ENCODE measurements at places on chromosomes 6 and 20.
A peak's percentile ranks its signal among the peaks of the same experiment; 100 is the strongest.

- no peak for DNase-seq
Observed at GRCh38 chr20:59308493-59309201, 8.2 kb downstream of the EDN3 start.

DNA sequence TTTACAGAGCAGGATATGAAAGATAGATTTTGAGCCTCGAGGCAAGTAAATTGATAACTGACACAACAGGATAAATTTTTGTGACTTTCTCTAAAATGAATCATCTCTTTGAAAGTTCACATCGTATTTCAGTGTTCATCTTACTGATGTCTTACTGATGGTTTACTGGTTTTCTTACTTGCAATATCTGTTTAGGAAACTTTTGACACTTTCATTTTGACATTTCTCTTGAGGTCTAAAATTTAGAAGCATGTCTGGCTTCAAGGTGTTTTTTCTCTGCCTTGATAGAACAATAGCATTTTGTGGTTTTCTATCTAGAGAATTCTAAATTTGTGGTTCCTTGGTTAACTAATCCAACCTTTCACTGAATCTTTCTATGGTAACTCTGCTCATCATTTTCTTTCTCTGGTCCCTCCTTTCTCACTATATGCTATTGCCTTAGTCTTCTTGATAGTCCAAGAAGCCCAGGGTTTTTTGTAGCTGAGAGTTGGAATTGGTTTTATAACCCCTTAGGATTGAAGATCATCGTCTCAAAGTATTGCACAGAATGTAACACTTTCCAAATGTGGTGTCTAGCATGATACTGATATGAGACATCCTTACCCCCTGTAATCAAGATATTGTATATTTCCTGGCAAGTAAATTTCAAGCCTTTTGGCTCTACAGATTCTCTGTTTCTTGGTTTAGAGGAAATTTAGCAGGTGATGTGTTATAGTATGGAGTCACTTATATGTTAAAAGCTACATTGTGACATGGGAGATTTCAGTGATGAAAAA lies 98.7 kb downstream of the RNF144B start:
- no peak for DNase-seq

GRCh38 chr6:149084808-149085556 lies 232.5 kb upstream of the TAB2 start:
- DNase-seq: no peak

DNA sequence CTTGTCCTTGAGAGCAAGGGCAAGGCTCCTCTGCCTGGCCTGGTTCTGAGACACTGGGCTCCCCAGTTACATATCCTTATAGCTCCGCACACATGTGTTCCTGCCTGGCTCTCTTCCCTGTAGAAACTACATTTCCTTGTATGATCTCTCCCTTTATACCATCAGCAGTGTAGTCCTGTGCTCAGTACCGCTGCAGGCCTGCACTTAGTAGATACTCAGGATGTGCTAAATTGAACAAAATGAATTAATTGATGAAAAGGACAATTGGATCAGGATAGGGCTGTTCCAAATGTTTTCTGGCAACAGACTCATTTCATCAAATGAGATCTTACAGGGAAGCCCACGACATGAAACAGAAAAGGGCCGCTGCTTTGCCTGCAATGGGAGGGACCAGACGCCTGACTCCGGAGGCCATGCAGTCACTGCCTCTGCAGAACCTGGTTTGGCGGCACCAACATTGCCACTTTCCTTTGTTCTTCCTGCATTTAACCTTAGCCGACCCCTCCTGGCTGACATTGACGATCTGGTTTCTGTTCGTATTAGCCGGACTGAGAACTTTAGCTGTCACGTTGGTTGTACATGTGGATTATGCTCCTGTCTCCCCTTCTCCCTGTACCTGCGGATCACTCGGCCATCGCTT lies 53.3 kb downstream of the CHMP4B start:
- DNase-seq: no peak

GRCh38 chr6:161376367-161376766 lies 102.5 kb upstream of the AGPAT4 start:
- no peak for DNase-seq

DNA sequence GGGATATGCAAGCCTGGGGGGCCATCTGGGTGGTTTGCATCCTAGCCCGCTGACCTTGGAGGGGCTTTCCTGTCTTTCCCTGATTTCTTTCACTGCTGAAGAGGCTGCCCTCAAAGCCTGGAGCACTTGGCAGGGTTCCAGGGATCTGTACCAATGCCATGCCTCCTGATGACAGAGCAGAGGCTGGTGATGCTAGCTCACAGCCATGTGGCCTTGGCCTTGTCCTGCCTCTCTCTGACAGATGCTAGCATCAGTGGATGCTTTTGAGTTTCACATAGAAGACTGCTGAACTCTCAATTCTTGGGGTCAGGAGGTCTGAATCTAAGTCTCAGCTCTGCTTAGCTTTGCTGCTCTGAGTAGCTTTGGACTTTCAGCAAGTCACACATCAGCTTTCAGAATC lies 21.9 kb upstream of the RREB1 start:
- no peak for DNase-seq

DNA sequence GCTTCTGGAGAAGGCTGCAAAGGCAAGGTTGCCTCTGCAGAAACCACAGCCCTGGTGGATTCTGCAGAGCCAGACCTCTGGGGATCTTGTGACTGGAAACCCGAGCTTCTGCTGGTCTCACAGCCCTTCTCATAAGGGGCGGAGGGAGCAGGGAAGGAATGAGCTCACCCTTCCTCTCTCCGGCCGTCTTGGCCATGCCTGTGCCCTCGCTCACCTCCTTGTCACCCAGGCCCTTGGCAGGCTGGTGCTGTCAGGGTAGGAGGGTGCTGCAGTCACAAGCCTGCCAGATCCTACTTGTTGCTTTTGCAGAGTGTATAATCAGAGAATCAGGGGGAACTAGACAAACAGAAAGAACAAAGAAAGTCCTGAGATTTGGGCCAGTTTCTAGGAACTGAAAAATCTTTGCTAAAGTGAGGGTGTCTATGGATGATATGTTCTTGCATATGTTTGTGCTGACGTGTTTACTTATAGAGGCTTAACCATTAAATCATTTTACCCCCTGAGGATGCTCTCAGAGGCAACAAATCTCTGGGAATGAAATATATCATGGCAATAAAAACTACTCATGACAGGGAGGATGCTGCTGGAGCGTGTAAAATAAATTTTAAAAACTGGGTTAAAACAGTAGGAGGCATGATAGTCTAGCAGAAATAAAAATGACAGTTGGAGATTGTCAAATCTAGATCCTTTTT lies 244.9 kb upstream of the SOX4 start:
- peak; percentile 31 for DNase-seq

GRCh38 chr20:15916623-15917022 lies 656.6 kb downstream of the KIF16B start:
- DNase-seq: no peak

DNA sequence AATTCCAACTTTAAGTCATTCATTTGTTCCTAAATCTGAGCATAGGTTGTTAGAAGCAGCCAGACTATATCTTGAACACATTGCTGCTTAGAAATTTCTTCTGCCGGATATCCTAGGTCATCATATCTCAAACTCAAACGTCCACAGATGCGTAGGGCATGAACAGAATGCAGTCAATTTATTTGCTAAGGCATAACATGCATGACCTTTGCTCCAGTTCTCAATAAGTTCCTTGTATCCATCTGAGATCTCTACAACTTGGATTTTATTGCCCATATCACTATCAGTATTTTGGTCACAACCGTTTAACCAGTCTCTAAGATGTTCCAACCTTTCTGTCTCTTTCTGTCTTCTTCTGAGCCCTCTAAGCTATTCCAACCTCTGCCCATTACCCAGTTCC lies 210.9 kb upstream of the MANEA start:
- DNase-seq: no peak

DNA sequence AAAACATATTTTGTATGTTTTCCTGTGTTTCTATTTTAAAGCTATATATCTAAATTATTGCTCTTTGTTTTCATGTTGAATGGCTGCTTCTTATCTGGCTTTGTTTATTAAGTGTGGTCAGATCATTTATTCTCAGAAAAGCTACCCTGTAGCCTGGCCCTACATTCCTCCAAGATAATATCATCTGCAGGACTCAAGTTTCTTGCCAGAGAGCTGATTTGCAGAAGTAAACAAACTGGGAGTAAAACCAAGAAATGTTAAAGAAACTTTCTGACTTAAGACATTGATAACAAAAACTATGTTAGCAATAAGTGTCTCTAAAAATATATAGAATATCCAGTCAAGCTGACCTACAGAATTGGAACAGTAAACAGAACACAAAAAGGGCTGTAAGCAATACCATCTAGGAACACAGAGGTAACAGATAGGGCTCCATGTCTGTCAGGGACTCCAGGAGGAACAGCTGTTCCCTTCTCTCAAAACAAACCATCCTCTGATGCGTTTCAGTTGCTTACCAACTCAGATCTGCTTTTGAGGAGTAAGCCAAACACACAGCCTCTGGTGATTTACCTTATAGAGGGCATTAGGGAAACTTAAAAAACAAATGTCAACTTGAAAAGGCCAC lies 17.5 kb upstream of the CEP85L start:
- DNase-seq: peak; percentile 65

DNA sequence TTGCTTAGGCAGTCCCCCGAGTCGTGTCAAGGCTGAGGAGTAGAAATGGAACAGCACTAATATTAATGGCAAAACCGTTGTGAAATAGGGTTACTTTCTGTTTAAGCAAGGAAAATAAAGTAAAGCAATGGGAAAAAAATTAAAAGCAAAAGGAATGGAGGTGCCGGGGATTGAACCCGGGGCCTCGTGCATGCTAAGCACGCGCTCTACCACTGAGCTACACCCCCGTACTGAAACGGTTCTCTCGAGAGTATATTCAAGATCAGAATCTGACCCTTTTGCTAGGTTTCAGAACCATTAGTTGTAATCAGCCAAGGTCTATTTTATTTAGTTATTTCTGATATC lies 85.5 kb downstream of the TRIM27 start:
- DNase-seq: peak; percentile 14

DNA sequence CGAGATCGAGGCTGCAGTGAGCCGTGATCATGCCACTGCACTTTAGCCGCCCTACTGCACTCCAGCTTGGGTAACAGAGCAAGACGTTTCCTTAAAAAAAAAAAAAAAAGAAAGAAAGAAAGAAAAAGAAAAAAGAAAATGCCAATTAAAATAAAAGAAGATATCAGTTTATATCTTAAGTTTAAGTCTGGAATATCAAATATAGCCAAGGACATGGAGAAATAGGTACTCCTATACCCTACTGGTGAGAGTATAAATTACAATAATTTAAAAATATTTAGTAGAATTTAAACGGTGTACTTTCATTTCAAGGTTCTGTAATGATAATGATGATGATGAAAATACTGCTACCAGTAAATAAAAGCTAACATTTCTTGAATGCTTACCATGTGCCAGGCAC lies 3.8 kb upstream of the TRIM31 start:
- no peak for DNase-seq

GRCh38 chr6:121344539-121344938 lies 10.3 kb upstream of the TBC1D32 start:
- no peak for DNase-seq

- DNase-seq: no peak
Observed at GRCh38 chr6:111681860-111682259, 76.2 kb upstream of the TRAF3IP2 start.

DNA sequence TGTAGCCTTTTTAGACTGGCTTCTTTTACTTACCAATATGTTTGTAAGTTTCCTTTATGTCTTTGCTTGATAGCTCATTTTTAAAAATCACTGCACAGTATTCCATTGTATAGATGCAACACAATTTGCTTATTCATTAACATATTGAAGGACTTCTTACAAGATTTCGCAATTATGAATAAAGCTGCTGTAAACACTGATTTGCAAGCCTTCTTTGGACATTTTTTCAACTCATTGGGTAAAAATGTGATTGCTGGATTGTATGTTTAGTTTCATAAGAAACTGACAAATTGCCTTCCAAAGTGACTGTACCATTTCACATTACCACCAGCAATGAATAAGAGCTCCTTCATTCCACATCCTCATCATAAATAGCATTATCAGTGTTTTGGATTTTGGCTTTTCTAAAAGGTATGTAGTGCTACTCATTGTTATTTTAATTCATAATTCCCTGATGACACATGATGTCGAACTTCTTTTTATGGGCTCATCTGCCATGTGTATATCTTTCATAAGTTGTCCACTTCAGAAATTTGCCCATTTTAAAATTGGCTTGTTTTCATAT lies 80.7 kb downstream of the TFAP2B start:
- DNase-seq: peak; percentile 3

DNA sequence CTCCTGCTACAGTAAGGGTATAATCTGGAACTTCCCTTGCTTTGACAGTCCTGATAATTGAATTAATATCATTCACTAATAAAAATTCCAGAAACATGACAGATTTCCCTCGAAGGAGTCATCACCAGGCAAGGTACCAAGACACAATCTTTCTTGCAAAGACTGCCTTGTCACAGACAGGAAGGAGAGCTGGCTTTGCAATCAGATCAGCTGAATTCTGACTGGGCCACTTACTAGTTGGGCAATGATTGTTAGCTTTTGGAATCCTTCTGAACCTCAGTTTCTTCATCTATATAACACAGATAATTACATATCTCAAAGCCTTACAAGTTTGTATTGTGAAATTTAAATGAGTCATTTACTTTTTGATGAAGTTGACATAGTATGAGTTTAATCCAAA lies 344.2 kb downstream of the RFPL4B start:
- peak; percentile 67 for DNase-seq

GRCh38 chr20:8019246-8019997 lies at the start of gene TMX4:
TMX4 (minus strand) TSS chr20:8019761; CDS start chr20:8019613, 148 bp downstream.
- peak; percentile 77 for DNase-seq

DNA sequence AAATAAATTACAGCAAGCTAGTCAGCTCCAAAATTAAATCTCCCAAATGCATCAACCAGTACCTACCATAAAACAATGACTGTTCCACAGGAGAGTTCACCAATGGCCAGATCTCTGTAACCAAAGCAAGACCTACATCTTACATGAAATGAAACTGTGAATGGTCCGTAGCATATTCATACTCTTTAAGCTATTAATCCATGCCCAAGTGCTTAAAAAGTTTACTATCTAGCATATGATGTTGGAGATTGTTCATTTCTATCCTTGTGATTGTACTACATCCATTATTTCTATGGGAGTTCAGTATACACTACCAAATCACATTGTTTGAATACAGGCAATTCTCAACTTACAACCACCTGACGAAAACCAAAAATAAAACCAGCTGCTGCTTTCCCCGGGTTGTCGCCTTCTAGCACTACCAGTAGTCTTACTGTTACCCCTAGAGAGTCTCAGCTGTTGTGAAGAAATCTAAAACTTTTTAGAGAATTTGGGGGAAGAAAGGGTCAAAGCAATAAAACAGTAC lies 38.0 kb downstream of the HIVEP2 start:
- no peak for DNase-seq

GRCh38 chr6:146866731-146867414 lies 268.1 kb downstream of the ADGB start:
- DNase-seq: no peak

GRCh38 chr20:8473459-8473858 lies 341.4 kb downstream of the PLCB1 start:
- no peak for DNase-seq

- DNase-seq: peak; percentile 47
Observed at GRCh38 chr6:1396952-1397868, 7.8 kb downstream of the FOXF2 start.

DNA sequence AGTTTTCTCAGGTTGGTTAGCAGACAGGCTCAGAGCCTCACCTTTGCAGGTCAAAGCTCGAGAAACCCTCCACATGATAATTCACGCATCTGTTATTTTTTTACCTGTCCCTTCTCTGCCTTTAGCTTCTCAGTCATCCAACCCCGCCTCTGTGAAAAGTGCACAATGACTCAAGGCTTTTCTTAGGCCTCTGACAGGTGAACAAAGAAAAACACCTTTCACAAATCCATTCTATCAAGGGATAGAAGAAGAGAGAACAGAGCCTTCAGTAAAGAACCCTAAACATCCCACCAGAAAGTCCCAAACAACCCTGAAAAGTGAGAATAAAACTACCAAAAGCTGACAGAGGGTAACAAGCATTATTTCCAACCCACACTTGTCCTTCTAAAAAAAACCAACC lies 178.2 kb downstream of the GJA10 start:
- no peak for DNase-seq

Measured in non-pigmented ciliary epithelial cell (primary cell).